ENCODE measurements at places on chromosomes 2 and 18.

DNA sequence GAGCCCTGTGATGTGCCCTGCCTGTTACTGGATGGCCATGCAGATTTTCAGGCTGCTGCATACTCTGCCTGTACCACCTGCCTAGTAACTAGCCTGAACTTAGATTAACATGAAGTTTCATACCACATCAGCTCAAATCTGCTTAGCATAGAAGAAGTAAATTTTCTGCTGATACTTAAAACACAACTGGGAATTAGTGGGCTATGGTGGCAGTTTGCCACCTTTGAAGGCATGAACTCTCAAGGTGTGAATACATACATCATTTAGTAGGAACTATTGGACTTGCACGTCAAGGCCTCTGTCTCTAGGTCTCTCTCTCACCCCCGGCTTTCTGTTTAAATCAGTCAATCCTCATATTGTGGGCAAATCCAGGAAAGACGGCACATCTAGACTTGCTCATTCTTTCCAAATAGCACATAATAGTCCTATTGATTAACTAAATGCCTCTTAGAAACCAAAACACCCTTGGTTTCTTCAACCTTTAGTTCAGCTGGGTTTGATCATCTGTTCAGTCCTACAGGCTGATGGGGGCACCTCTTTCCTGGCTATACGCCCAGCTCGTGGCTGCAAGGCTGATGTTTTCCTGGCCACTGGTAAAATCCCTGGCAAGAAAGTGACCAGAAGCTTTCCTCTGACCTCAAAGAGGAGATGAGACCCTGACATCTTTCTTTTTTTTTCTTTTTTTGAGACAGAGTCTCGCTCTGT lies 58.4 kb downstream of the ALPK2 start:
- no peak for DNase-seq

- DNase-seq, result no peak
Observed at GRCh38 chr2:233817361-233817911, 36.9 kb downstream of the HJURP start.

- no peak for DNase-seq
Observed at GRCh38 chr2:152062125-152063091, 36.4 kb downstream of the CACNB4 start.

DNA sequence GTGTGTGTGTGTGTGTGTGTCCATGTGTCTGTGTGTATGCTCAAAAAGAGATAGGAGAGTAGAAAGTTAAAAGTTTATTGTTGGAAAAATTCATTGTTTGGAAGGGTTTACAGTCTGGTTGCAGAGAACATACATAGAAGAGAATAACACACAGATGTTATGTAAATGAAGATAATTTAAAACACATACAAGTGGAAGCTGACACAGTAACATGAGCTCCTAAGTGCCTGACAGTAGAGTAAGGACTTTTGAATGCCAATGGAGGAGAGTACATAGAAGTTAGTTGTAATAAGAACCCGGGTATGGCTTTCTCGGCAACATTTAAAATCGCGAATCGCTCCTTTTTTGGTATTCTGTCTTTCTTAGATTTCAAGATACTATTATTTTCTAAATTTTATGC lies 137.0 kb upstream of the FANCL start:
- no peak for DNase-seq

- DNase-seq, result no peak
Observed at GRCh38 chr2:239767021-239767905, 257.9 kb downstream of the NDUFA10 start.

DNA sequence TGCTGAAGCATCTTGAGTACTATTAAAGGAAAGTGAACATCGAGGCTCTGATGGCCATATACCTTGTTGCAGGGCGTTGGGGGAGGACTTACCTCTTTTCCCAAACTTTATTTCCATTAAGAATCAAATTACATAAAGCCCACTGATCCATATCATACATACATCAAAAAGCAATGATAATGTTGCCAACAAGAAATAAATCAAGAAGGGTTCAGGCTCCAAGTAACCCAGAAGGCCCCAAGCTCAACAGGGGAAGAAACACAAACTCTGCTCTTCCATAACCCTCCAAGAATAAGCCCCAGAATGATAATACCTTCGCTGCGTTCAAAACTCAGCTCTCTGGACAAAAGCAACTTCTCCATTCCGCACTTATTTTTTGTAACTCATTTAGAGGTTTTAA lies 32.3 kb downstream of the C1D start:
- DNase-seq, result no peak

- no peak for DNase-seq
Observed at GRCh38 chr2:189037518-189037917, 63.3 kb downstream of the COL3A1 start.

DNA sequence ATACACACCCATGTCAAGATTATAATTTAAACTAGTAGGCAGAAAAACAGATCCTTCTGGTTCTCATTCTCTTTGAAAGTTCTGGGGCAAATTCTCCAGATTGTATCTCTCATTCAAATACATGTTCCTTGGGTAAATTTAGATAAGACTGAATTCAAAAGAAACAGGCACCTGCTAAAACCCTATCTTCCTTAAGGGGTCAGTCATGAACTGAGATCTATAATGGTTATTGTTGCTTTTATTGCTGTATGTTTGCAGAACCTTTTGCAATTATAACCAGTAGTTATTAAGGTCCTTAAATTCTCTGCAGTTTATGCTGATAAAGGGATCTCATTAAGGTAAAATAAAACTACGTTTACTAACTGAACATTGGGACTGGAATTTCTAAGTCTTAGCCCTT lies 83.5 kb downstream of the MYO5B start:
- no peak for DNase-seq

- no peak for DNase-seq
Observed at GRCh38 chr2:238643400-238643907, 204.4 kb upstream of the TWIST2 start.

DNA sequence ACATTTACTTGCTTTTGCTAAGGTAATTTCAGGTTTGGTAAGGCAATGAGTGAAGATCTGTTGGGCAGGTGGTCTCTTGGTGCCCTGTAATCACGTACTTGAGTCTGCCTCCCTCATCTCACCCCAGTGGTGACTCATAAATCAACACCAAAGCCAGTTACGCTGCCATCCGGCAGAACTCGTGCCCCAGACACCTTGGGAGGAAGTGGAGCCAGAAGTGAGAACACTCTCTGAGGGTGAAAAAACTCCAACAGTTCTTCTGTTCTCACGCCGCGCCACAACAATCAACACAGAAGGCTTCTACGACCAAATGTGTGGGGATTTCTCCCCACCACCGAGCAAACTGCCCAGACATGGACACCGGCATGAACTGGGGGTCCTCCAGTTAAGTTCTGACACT lies 206.2 kb downstream of the ARL4C start:
- DNase-seq, result no peak

DNA sequence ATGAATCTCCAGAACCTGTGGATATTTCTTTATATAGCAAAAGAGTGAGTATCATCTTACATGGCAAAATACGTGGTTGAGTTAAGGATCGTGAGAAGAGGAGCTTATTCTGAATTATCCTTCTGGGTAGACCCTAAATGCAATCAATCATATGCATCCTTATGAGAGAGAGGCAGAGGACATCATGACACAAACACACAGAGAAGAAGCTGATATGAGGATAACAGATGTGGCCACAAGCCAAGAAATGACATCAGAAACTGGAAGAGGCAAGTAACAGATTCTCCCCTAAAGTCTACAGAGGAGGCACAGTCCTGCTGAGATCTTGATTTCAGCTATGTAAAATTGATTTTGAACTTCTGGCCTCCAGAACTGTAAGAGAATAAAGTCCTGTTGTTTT lies 730.2 kb upstream of the ZNF804A start:
- DNase-seq, result peak; percentile 23

DNA sequence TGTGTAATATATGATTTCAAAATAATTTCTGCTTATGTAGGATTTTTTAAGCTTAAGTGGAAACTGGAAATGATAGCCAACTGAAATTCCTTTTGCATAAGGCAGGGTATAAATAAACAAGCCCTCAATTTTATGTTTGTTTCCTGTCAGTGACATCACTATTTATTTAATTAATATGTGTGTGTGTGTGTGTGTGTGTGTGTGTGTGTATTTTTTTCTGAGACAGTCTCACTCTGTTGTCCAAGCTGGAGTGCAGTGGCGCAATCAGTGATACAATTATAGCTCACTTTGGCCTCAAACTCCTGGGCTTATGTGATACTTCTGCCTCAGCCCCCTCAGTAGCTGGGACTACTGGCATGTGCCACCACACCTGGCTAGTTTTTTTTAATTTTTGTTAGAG lies 29.3 kb upstream of the CYP20A1 start:
- DNase-seq, result no peak

- DNase-seq, result no peak
Observed at GRCh38 chr18:62453864-62454263, 69.0 kb upstream of the ZCCHC2 start.

DNA sequence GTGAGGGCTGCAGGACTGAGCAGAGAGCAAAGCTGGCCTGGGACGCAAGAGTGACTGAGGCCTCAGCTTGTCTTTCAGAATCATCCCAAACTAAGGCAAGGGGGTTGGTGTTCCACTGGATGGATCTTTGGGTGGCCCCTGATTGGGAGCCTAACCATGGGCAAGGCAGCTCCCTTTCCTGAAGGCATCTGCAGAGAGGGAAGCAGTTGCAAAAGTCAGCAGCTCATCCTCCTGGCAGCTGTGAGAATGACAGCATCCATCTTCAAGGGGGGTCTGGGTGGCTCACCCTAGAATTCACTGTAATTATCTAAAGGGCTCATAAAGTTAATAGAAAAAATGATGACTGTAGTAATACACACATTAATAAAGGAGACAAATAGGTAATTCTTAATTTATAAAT lies 46.5 kb upstream of the RAB31 start:
- no peak for DNase-seq

- no peak for DNase-seq
Observed at GRCh38 chr2:178993788-178994187, 56.1 kb downstream of the CCDC141 start.

GRCh38 chr2:173119944-173120343 lies 44.3 kb downstream of the MAP3K20 start:
- DNase-seq, result no peak

GRCh38 chr2:121185571-121186074 lies 99.4 kb downstream of the TFCP2L1 start:
- DNase-seq, result peak; percentile 91

- DNase-seq, result no peak
Observed at GRCh38 chr2:134282629-134283400, 28.9 kb downstream of the MGAT5 start.

DNA sequence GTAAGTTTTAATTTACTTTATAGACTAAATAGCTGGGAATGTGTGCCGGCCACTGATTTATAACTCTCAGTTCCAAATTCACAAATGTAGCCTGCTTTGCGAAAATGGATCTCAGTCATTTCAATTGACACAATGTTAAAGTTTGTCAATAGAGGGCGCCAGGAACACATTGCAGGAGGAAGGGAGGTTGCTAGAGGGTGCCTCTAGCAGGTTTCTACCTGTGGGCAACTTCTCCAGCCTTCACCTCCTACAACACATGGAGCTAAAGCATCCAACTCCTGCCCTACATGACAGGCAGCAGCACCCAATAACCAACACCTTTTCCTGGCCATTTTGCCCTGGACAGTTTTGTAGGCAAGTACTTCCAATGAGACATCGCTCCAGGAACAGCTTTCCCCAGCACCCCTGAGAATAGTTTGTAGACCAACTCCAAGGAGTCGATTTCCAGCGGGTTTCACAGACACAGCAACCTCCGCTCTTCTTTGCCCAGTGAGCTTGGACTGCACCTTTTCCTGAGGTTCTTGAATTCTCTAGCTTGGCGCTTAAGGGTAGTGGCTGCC lies 784.8 kb upstream of the CDH2 start:
- peak; percentile 32 for DNase-seq

- DNase-seq, result no peak
Observed at GRCh38 chr18:49018554-49019445, 68.0 kb upstream of the SMAD7 start.

DNA sequence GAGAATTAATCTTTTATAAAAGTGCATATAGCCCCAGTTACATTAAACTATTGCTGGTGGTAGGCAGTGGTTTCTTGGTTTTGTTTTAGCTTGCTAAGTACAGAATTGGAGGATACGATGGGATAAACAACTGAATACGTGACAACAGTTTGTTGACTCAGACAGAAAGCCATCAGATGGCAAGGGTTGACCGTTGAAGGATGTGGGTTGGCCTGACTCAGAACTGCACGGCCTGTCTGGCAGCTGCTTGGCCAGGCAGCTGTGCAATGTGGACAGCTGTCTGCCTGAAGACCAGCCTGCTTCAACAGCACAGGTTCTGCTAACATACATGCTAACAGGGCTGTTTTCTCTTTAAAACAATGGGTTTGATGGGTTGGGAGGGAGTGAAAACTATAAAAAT lies 46.6 kb downstream of the PRKRA start:
- DNase-seq, result peak; percentile 57

GRCh38 chr2:86790676-86791572 lies at the start of gene CD8A:
CD8A (minus strand) TSS chr2:86790913; CDS start chr2:86790825, 88 bp downstream.
- no peak for DNase-seq

DNA sequence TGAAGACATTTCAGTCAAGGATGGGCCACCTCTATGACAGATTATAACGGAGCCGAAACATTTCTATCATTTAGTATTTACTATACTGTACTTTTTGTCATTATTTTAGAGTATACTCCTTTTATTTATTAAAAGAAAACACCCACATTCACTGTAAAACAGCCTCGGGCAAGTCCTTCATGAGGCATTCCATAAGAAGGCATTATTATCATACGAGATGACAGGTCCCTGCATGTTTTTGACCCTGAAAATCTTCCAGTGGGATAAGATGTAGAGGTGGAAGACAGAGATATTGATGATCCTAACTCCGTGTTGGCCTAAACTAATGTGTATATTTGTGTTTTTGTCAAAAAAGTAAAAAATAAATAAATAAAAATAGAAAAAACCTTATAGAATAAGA lies 245.0 kb downstream of the MTX2 start:
- no peak for DNase-seq

DNA sequence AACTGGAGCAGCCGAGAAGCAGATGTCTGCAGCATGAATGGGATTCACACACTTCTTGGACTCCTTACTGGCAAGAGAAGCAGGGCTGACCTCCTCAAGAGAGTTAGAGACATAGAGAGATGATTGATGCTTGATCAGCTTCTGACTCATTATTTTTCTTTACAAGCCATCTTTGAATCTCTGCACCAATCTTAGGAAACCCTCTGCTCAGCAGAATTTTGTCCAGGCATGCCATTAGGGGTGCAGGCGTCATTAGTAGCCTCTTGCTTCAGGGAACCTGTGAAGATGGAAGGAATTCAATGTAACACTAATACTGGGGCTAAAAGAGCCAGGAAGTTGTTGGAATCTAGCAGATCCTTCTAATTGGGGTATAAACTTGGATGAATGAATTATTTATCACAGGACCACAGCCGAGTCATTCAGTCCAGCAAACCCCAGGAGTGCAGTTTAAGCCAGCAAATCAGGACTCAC lies 151.8 kb downstream of the MGAT5 start:
- no peak for DNase-seq

DNA sequence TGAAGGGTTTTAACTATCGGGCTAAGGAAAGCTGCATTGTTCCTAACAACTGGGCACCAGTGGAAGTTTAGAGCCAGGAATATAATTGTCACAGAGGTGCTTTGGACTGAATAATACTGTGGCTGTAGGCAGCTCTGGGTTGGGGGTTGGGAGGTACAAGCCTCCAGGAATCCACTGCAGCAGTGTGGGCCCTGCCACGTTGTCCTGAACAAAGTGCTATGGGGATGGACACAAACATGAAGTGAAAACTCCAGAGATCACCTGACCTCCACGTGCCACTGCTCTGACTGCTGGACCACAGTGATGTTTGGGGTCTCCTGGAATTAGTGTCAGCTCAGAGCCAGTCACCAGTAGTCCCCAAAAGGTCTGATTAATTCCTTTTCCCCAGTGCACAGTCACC lies 110.9 kb downstream of the BCL2 start:
- DNase-seq, result no peak

- no peak for DNase-seq
Observed at GRCh38 chr2:25301453-25302352, 40.0 kb downstream of the DNMT3A start.

GRCh38 chr2:96977631-96978195 lies 8.7 kb downstream of the FAM178B start:
- DNase-seq, result no peak
